ENCODE measurements at places on chromosomes 2 and 18. TPM values are rescaled to one million over a fixed set of nuclear protein-coding genes. Genes with fewer than 3 reads are reported as not detected.

The SYT4 gene
- total RNA-seq: 10.4 TPM

The MTX2 gene
- total RNA-seq: 37.5 TPM

The FSHR gene
- not detected for total RNA-seq

The CCDC178 gene
- total RNA-seq: 0.17 TPM

The GCG gene
- total RNA-seq: not detected

The GAL3ST2 gene
- total RNA-seq: 1.5 TPM

The FBLN7 gene
- 1.4 TPM for total RNA-seq

GRCh38 chr2:27854229-27854862, 35.8 kb downstream of the RBKS start:
- H3K36me3 ChIP-seq: no peaks in the 10 kb centered on the region
- H3K4me1 ChIP-seq: no peaks in the 10 kb centered on the region
- no peaks in the 10 kb centered on the region for H3K27me3 ChIP-seq
- no peak overlapping the region for H3K27ac ChIP-seq
- H3K4me3 ChIP-seq: no peak overlapping the region
- DNase-seq: no peak

DNA sequence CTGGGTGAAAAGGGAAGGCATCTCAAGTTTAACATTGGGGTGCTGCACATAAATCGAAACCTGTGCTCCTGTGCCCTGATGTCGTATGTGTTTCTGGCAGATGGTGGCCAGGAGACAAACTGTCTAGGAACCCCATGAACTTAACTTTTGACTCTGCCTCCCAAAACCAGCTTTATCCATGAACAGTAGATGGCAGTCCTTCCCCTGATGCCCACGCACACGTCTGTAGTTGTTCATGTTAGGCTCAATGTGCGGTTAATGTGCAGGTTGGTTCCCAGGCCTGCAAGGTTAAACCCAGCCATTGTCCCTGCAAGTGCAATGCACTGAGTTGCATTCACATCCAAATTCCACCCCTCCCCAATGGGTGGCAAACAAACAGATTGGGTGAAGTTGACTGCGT, 44.1 kb upstream of the SIX3 start:
- no peaks in the 10 kb centered on the region for H3K4me1 ChIP-seq
- H3K36me3 ChIP-seq: no peaks in the 10 kb centered on the region
- H3K27me3 ChIP-seq: no peaks in the 10 kb centered on the region
- H3K4me3 ChIP-seq: no peak overlapping the region

DNA sequence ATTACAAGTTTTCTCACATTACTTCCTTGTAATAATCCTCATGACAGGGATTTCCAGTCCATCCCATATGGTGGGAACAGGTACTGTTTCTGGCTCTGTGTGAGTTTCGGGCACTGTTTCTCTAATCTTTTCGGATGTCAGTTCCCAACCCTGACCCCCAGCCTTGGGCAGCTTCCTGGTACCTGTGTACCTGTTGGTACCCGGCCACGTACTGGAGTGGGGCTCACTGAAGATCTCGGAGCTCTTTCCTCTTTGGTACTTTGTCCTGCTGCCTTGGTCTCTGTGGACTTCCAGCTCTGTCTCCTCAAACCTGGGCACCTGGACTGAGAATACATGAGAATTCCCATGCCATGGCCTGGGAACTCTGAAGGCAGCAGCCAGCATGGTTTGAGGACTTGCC, 36.8 kb downstream of the GRHL1 start:
- DNase-seq: no peak
- no peak overlapping the region for H3K27ac ChIP-seq
- no peaks in the 10 kb centered on the region for H3K27me3 ChIP-seq
- no peak overlapping the region for H3K4me3 ChIP-seq
- H3K36me3 ChIP-seq: no peaks in the 10 kb centered on the region

DNA sequence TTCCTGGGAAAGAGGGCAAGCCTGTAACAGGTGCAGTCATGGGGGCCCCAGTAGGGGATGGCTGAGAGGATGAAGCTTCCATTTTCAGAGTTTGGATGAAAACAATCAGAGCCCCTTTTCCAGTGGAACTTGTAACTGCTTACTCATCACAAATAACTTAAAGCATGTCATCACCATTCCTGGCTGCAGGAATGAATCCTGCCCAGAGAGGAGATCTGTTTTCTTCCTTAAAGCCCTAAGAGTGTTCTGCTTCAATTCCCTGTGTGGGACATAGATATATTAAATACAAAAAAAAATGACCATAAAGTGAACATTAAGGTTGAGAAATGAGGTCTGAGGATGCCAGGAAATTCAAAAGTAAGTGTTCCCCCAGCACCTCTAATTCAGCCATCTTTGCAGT, 183.4 kb upstream of the MEIS1 start:
- peaks cover 44% of the 10 kb centered on the region for H3K4me1 ChIP-seq
- no peak for DNase-seq

DNA sequence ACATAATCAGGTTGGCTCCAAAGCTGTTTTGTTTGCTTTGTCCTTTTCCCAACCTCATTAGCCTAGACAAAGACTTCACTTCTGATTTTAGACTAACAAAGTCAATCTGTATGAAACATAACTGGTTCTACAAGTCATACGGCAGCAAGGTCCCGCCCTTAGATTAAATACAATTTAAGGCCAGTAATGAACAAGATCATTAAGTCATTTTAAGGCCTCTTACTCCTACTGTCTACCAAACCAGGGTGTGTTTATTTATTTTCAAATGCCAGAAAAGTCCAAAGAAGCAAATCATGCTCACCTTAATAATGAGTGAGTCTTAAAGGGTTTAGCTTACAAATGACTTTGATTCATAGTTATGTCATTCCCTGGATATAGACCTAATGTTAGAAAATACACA, 148.4 kb upstream of the ACVR2A start:
- no peak overlapping the region for H3K4me3 ChIP-seq
- H3K4me1 ChIP-seq: no peaks in the 10 kb centered on the region
- H3K27ac ChIP-seq: no peak overlapping the region
- H3K36me3 ChIP-seq: no peaks in the 10 kb centered on the region

- 0 out of 2 replicates have a peak, but pooled peaks cover 4% of the 10 kb centered on the region for H3K4me1 ChIP-seq
- no peaks in the 10 kb centered on the region for H3K27me3 ChIP-seq
- no peaks in the 10 kb centered on the region for H3K36me3 ChIP-seq
These were observed 36.2 kb upstream of the FMNL2 start for GRCh38 chr2:152298754-152299153.

GRCh38 chr18:36205166-36205565, 17.9 kb downstream of the MOCOS start:
- no peaks in the 10 kb centered on the region for H3K27me3 ChIP-seq
- H3K36me3 ChIP-seq: peaks cover 4% of the 10 kb centered on the region
- no peak for DNase-seq

GRCh38 chr2:167790781-167791450, 456.5 kb downstream of the STK39 start:
- peaks cover 30% of the 10 kb centered on the region for H3K4me1 ChIP-seq
- DNase-seq: no peak
- H3K27me3 ChIP-seq: no peaks in the 10 kb centered on the region
- no peak overlapping the region for H3K4me3 ChIP-seq
- no peaks in the 10 kb centered on the region for H3K36me3 ChIP-seq

- no peaks in the 10 kb centered on the region for H3K36me3 ChIP-seq
- no peak overlapping the region for H3K4me3 ChIP-seq
- no peak for DNase-seq
- no peaks in the 10 kb centered on the region for H3K27me3 ChIP-seq
- no peak overlapping the region for H3K27ac ChIP-seq
- H3K4me1 ChIP-seq: no peaks in the 10 kb centered on the region
These were observed 31.0 kb upstream of the GNAL start for GRCh38 chr18:11658019-11658418.

DNA sequence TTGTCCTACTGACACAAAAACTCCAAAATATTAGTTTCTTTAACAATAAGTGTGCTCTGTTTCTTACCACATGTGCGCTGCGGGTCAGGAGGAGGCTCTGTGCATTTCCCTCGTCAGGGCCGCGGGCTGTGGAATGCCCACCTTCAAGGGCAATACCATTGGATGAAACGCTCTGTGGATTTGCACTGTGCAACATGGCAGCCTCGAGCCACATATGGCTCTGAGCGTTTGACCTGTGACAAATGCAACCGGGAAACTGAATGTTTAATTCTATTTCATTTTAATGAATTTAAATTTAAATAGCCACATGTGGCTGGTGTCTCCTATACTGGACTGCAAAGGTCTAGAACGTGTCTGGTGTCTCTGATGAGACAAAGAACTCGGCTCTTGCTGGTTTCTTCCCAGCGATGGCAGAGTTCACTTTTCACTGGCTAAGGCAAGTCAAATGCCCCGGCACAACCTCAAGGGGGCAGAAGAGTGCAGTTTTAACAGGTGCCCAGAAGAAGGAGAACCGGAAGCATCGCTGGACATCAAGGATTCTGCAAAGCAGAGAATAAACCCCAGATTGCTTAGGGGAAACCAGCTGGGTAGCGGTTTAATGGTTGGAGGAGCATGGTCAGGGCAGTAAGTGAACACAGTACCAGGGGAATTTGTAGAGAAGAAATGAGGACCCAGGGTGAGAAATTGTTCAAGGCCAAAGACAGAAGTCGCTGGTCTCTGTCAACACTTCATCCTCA, 37.0 kb upstream of the TMEM18 start:
- H3K36me3 ChIP-seq: no peaks in the 10 kb centered on the region
- 0 out of 2 replicates have a peak, but pooled peaks cover 5% of the 10 kb centered on the region for H3K4me1 ChIP-seq
- H3K4me3 ChIP-seq: no peak overlapping the region
- no peak overlapping the region for H3K27ac ChIP-seq

- no peak overlapping the region for H3K4me3 ChIP-seq
- H3K27me3 ChIP-seq: peaks cover 79% of the 10 kb centered on the region
- DNase-seq: peak; percentile 76
- H3K4me1 ChIP-seq: peaks cover 22% of the 10 kb centered on the region
- no peaks in the 10 kb centered on the region for H3K36me3 ChIP-seq
These were observed 1027.7 kb downstream of the TMEM182 start for GRCh38 chr2:103789381-103790095.

- peak; percentile 90 for DNase-seq
- no peaks in the 10 kb centered on the region for H3K27me3 ChIP-seq
- no peaks in the 10 kb centered on the region for H3K36me3 ChIP-seq
- no peak overlapping the region for H3K4me3 ChIP-seq
These were observed 108.0 kb downstream of the CDH19 start for GRCh38 chr18:66495844-66496243.

GRCh38 chr2:238776003-238776760, 71.7 kb upstream of the TWIST2 start:
- no peak for DNase-seq
- no peak overlapping the region for H3K4me3 ChIP-seq
- H3K4me1 ChIP-seq: no peaks in the 10 kb centered on the region
- H3K27ac ChIP-seq: no peak overlapping the region
- no peaks in the 10 kb centered on the region for H3K36me3 ChIP-seq

- no peak for DNase-seq
- H3K27ac ChIP-seq: no peak overlapping the region
These were observed 891.3 kb upstream of the LRRTM1 start for GRCh38 chr2:81195774-81196382.

GRCh38 chr2:189629531-189630453, 31.5 kb upstream of the ASNSD1 start:
- no peaks in the 10 kb centered on the region for H3K27me3 ChIP-seq
- no peak for DNase-seq
- no peak overlapping the region for H3K27ac ChIP-seq
- H3K36me3 ChIP-seq: no peaks in the 10 kb centered on the region

DNA sequence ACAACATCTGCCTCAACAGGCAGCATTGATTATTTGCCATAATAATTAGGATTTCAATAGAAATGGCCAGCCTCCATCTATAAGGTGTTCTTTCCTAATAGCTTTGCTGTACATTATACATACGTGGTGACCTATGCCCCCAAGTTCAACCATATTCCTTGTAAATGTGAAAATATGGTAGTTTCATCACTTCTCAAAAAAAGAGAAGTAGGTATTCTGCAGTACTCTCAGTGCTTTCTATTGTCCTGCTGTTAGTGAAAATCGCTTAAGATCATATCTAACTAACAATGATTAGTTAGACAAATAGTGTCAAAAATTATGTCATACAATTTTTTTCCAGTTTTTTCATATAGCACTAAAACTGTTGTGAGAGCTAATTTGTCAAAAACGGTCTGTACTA, 79.6 kb downstream of the SLC4A10 start:
- H3K27ac ChIP-seq: no peak overlapping the region
- no peaks in the 10 kb centered on the region for H3K27me3 ChIP-seq
- H3K4me3 ChIP-seq: no peak overlapping the region
- H3K4me1 ChIP-seq: no peaks in the 10 kb centered on the region
- H3K36me3 ChIP-seq: no peaks in the 10 kb centered on the region

GRCh38 chr2:44055229-44055628, 59.4 kb upstream of the LRPPRC start:
- peaks cover 19% of the 10 kb centered on the region for H3K27me3 ChIP-seq
- H3K27ac ChIP-seq: no peak overlapping the region
- no peak for DNase-seq
- H3K4me1 ChIP-seq: peaks cover 7% of the 10 kb centered on the region
- no peak overlapping the region for H3K4me3 ChIP-seq
- no peaks in the 10 kb centered on the region for H3K36me3 ChIP-seq

DNA sequence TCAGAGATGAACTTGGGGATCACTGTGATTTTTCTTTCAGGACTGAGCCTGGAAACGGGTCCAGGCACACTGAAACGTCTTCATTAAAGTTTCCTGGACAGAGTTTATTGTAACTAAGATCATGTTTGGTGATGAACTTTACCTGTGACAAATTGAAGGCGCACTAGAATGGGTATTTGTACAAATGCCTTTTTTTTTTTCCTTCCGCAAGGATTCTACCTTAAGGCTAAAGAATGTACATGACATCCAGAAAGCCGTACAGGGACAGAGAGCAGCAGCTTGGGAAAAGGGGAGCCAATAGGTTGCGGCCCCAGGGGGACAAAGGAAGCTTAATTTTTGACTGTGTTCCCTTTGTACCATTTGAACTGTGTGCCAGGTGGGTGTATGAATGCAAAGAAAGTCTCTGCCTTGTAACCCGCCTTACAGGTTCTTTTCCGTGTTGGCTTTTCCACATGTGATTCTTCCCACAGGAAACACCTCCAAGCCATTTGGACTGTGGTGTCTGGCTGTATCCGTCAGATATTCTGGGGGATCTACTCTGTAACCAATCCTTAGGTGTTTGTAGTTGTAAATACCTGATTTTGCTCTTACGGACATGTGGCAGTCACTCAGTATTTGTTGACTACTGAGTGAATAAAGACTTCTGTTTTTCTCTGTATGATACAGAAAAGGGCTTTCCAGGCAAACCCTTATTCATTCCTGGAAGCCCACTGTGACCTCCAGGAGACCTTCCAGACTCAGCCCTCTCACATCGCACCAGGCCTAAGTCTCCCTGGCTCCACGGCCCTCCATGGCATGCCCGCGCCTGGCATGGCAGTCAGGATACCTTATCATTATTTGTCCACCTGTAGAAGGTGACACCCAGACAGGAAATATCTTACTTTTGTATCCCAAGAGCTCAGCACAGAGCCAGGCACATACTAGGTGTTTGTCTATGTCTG, 1.1 kb downstream of the LRRFIP1 start:
- 0 out of 2 replicates have a peak, but pooled peaks cover 3% of the 10 kb centered on the region for H3K36me3 ChIP-seq
- no peak overlapping the region for H3K27ac ChIP-seq
- H3K4me1 ChIP-seq: peaks cover 12% of the 10 kb centered on the region
- H3K4me3 ChIP-seq: peak overlapping the region; percentile 72
- DNase-seq: no peak

DNA sequence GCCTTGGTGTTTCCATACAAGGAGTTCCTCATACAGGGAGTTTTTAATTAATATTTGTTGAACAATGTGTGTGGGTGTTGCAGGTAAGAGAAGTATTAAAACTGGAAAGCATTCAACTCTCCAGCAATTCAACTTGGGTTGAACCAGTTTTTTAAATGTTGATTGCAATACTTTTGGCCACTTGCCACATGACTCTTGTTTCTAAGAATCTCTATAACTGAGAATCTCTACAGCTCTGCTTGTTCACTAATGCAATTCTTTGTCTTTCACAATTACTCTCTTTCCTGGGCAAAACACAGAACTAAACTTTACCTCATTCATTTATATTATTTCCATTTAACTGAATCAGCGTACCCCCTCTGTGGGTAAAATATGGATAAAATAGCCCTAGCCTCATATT, 429.4 kb downstream of the ARHGAP15 start:
- no peak for DNase-seq
- no peaks in the 10 kb centered on the region for H3K27me3 ChIP-seq
- no peak overlapping the region for H3K27ac ChIP-seq
- no peaks in the 10 kb centered on the region for H3K36me3 ChIP-seq

Measured in GM23338 (cell line).